Type B pancreatic cell (in vitro differentiated cells): ENCODE measurements at places on chromosomes 11 and 22.

DNA sequence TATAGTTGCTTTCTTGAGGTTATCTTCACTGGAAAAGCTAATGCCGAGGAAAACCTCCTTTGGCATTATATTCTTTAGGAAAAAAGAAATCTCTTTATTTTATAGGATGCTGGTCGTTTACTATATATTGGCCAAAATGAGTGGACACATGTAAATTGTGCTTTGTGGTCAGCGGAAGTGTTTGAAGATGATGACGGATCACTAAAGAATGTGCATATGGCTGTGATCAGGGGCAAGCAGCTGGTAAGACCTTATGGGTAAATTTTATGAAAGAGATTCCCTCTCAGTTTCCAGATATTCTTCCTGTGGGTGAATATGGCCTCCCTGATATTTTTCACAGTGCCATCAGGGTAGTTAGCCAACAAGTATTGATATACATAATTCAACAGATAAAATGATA is 29.4 kb upstream of the TTC36 start:
- DNase-seq = no peak

DNA sequence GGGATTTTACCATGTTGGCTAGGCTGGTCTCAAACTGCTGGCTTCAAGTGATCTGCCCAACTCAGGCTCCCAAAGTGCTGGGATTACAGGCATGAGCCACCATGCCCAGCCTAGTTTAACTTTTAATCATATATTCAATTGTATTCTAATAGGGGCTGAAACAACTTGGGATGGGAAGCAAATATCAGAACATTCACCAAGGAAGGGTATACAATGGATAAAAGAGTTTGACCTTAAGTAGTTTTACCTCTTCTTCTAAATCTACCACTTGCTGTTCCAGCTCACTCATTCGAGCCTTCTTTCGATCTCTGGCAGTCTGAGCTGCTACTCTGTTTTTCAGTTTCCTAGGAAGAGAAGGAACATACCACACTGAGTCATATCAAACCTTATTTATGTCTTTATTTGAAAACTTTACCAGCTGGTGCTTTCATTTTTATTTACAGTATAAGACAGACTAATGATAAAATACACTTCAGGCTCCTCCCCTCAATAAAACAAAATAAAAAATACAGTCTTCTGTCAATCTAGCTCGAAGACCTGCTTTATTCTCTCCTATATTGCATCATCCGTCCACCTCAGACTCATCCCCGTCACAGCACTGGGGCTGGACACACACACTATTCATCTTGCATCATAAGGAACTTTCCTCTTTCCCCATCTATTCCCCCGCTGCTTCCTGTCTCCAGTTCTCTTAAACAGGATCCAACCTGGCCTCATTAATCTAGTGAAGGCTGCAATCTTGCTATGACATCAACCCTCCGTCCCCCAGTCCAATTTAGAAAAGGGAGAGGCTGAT is 1.4 kb downstream of the XBP1 start:
- no peak for DNase-seq

DNA sequence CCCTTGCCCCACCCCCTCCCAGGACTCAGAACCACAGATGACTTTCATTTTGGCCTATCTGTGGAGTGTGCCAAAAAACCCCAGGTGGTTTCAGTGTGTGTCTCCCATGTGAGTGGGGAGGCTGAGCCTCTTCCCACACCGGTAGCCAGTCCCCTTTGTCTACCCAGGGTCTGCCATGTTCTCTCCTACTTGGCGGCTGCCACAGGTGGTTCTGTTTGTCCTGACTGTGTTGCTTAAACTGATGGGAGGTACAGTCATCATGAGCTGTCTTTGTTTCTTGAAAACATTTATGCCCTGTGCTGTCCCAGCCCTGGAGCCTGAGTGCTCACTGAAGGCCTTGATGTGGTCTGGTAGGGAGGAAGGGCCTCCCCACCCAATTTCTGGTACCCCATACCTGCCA is 39.7 kb upstream of the SUSD2 start:
- no peak for DNase-seq

GRCh38 chr22:23120415-23120899 is 21.3 kb downstream of the RSPH14 start:
- DNase-seq = no peak

DNA sequence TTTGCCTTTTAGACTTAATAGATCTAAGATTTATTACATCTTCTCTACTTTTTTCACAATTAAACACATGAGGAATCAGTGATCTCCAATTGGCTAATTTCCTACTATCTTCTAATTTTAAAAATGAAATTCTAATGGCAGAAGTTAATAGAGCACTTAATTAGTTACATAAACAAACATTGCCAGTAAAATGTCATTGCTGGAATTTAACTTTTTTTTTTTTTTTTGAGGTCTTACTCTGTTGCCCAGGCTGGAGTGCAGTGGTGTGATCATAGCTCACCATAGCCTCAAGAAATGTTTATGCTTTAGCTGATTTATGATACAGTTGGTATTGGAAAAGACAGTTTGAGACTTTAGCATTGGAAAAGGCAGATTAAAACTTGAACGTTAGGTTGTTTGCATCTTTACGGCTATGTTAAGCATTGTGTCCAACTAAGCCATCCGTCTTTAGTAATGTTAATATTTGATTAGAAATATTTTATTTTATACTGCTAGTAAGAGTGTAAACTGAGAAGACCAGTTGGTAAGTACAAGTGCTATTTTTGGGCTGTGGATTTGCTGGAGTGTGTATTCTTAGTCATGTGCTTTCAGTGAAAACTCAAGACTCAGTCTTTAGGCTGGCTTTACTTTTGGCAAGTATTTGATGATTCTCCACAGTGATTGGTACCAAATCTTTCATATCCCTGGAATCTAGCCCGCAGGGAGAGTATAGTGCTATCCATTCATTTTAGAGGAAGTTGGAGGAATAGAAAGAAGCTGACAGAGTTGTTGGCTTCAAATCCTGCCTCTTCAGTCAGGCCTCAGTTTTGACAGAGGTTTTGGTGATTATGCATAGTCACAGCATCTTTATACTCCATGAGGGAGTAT is 4.5 kb downstream of the ANO5 start:
- no peak for DNase-seq

- DNase-seq = no peak
Measured at GRCh38 chr11:58070585-58070984, 39.8 kb downstream of the OR6Q1 start.

GRCh38 chr11:44927174-44927661 is 23.5 kb downstream of the TP53I11 start:
- peak; percentile 81 for DNase-seq

DNA sequence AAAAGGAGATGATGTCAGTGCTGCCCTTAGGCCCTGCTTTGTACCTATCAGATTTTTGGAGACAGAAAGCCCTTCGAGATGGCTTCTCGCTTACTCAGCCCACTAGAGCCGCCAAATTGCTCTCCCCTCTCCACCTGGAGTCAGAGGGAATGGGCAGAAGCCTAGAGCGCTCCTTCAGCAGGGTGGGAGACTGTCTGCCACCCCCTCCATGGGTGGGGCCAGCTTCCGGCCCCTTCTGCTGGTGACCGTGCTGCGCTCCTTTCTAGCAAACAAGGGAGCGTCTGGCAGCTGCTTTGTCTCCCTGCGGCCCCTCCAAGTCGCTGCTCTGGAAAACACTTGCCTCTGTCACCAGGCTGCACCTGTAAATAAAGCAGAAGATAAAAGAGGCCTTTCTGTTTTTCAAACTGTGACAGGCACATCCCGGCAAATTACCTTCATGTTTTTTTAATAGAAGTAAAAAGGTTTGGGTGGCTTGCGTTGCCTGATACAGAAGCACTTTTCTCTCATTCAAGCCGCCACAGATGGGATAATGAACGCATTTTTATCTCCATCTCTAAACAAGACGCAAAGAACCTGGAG is 145.7 kb upstream of the NECTIN1 start:
- DNase-seq = no peak

DNA sequence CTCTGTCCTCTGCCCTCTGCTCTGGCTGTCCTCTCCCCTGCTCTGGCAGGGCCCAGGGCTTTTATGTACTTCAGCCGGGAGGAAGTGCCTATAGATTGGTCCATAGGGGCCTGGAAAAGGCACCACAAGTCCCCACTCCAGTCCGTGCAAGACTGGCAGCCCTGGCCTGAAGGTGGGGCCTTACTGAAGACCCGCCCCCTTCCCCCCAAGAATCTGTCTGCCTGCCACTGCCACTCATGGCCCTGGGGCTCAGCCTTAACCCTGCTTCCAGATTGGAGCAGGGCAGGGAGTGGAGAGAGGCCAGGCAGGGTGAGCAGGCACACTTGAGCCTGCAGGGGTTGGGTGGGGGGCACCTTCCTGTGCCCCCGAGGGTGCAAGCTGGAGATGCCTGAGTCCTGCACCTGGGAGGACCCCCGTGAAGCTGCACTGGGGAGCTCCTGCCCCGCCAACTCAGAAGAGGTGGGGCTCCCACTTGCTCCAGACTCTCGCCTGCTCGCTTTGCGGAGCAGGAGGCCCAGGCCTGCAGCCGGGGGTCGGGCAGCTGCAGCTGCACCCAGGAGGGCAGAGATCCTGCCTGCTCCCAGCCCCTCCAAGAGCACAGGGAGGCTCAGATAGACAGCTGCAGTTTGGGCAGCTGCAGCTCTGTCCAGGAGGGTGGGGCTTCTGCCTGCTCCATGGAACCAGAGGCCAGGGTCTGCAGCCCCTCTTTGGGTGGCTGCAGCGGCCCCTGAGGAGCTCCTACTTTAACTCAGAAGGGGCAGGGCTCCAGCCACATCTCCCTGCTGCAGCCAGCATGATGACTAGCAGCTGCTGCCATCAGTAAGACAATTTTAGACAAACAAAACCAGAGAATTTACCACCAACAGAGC is 51.0 kb upstream of the SC5D start:
- DNase-seq = no peak

- DNase-seq = no peak
Measured at GRCh38 chr11:107118025-107118720, 99.9 kb upstream of the GUCY1A2 start.

DNA sequence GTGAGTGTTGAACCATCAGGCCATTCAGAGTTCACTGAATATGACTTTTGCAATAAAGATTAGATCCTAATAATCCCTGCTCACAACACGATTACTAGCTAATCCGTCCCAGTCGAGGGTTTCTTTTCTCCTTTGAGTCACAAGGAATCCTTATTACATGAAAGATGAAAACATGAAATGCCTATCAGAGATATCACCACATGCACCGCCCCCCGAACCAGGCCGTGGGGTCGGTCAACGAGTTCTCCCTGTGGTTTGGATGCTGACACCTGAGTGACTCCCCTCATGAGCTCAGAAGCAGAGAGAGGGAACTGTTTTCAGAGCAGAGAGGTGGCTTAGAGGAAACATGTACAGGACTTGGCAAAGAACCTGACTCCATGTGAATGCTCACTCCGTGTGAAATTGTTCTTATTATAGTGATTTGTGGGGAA is 263.3 kb downstream of the ETS1 start:
- DNase-seq = no peak

- no peak for DNase-seq
Measured at GRCh38 chr11:114058026-114058706, 1.3 kb upstream of the ZBTB16 start.

DNA sequence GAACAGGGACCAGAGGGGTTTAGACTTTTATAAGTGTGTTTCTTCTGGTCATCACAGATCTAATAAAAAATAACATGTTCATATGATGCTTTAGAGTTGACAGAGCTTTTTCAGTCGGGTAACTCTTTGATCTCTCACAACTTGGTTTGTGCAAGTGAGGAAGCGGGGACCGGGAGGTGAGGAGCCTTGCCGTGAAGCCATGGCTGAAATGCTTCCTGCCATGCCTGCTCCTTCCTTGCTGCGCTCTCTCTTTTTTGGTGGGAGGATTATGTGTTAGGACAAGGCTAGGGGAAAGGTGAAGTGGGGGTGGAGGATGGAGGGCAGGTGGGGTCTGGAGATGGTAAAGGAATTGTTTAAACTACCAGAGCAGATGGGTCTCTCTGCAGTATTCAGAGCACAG is 23.8 kb downstream of the TEAD1 start:
- DNase-seq = no peak

DNA sequence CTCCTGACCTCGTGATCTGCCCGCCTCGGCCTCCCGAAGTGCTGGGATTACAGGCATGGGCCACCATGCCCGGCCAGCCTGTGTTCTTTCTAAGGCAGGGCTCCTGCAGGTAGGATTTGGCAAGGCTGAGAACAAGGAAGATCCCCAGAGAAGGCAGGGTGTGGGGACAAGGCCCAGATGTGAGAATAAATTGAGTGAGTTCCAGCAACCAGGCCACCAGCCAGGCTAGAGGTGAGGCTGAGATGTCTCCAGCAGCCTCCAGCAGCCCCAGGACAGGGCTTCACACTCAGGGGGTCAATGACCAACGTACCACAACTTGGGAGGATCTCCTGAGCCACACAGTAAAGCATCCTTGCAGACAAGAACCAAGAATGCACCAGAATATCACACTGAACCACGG is 75.1 kb downstream of the BUD13 start:
- DNase-seq = peak; percentile 34

- no peak for DNase-seq
Measured at GRCh38 chr11:77411137-77411707, 62.7 kb downstream of the PAK1 start.

DNA sequence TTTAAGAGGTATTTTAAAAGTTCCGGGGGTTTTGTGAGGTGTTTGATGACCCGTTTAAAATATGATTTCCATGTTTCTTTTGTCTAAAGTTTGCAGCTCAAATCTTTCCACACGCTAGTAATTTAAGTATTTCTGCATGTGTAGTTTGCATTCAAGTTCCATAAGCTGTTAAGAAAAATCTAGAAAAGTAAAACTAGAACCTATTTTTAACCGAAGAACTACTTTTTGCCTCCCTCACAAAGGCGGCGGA is 193 bp upstream of the MALAT1 start:
- no peak for DNase-seq

GRCh38 chr11:77467993-77468392 is 5.9 kb downstream of the PAK1 start:
- no peak for DNase-seq

GRCh38 chr11:75238595-75239440 is 1.8 kb upstream of the TPBGL start:
- no peak for DNase-seq
